Hematopoietic multipotent progenitor cell treated with erythropoietin and hydrocortisone succinate and interleukin-3 and kit ligand, for 4 days (in vitro differentiated cells): ENCODE measurements at places on chromosomes 7 and 10.

DNA sequence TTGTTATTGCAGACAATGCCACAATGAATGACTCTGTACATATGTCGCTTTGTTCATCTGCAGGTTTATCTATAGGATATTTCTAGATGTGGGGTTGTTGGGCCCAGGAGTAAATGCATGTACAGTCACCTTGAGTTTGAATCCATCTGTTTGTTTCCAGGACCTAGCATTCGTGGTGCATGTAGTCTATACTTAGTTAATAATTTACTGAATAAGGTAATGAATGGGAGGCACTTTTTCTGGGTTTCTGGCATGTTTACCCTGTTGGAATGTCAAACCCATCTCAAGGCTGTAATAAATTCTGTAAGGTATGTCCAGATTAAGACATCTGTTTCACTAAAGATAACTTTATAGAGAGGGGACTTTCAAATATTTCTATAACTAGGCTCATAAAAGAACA lies 23.5 kb downstream of the HECTD2 start:
- DNase-seq, result no peak

- DNase-seq, result no peak
Observed at GRCh38 chr10:111222961-111223360, 146.1 kb downstream of the ADRA2A start.

DNA sequence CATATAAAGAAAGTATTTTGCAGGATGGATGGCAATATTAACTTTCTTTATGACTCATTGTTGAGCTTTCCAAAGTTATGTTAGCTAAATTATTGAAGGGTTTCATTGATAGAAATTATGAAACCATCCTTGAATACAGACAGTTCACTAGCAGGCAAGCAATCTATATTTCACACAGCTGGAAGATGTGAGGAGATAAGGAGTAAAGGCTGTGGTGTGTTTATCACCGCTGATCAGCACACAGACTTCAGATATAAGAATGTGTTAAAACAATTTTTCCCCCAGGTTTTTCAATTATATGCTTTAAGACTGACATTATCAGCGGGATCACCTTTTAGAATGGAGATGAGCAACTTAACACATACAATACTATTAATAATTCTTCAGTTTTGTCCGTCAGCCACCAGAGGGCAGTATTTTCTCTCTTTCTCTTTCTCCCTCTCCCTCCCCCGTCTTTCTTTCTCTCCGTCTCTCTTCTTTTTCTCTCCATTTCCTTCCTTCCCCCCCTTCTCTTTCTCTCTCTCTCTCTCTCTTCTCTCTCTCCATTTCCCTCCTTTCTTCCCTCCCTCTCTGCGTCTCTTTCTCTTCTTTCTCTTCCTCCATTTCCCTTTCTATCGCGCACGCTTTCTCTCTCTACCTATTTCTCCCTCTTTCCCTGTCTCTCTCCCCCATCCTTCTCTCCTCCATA lies 62.9 kb upstream of the FAM171A1 start:
- peak; percentile 90 for DNase-seq

DNA sequence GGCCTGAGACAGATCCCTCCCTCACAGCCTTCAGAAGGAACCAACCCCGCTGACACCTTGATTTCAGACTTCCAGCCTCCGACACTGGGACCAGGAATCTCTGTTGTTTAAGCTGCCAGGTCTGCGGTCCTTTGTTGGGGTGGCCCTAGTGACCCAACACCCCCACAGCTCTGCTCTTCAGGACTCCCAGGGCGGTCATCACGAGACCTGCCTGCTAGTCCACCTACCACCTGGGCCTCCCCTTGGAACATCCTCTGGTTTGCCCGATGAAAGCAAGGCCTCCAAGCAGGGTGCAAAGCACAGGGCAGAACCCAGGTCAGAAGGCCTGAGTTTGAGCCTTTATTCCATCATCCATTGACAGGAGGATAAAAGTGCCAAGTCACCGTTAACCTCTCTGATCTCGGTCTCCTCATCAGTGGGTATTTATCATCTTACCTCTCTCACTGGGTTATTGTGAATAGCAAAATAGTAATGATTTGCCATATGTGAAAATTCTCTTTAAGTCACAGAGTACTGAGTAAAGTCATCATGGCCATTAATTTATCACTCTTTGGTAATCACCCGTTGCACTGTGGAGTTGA lies 16.9 kb upstream of the SMARCD3 start:
- DNase-seq, result no peak

- peak; percentile 39 for DNase-seq
Observed at GRCh38 chr10:86400705-86401587, 34.4 kb upstream of the GRID1 start.

- peak; percentile 89 for DNase-seq
Observed at GRCh38 chr7:102425639-102426267, 7.6 kb upstream of the ORAI2 start.

DNA sequence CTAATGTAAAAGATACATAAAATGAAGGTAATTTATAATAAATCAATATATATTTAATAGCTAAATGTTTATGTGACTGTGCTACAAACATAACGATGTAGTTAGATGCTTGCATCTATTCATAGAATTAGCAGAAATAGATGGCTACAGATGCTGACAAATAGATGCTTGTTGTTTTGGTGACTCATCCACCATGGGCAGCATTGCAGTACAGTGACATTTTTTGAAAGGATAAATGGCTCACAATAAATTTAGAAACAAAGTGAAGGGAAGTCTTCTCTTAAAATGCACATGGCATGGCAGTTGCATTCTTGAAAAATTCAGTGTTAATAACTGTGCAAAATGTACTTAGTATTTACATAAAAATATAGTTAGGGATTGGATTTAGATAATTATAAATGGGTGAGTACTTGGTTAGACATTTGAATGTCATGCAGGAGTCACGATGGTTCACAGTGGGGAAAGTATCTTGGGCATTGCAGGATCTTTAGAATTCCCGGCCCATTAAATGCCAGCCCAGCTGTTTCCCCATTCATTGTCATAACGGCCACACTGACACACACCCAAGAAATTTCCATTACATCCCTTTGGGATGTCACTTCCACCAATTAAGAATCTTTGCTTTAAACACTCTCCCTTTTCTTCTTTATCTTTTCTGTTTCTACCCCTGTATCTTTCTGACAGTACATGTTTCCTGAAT lies 564.1 kb downstream of the ATRNL1 start:
- no peak for DNase-seq

DNA sequence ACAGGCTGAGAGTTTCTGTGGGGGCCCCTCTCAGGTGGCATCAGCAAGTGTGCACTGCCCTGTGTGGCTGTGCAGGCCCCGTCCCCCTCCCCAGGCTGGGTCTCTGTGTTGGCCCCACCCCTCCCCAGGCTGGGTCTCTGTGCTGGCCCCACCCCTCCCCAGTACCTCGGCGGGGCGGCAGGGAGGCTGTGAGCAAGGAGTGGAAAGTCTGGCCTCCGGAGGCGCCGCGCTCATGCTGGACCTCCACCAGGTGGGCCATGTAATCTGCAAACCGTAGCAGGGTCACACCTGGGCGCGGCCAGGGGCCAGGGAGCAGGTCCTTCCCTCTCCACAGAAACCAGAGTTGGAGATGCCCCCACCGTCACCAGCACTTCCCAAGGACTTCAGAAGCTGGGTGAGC lies 21.4 kb upstream of the MICALL2 start:
- DNase-seq, result no peak

GRCh38 chr7:121026577-121027111 lies 38.1 kb downstream of the CPED1 start:
- DNase-seq, result no peak

DNA sequence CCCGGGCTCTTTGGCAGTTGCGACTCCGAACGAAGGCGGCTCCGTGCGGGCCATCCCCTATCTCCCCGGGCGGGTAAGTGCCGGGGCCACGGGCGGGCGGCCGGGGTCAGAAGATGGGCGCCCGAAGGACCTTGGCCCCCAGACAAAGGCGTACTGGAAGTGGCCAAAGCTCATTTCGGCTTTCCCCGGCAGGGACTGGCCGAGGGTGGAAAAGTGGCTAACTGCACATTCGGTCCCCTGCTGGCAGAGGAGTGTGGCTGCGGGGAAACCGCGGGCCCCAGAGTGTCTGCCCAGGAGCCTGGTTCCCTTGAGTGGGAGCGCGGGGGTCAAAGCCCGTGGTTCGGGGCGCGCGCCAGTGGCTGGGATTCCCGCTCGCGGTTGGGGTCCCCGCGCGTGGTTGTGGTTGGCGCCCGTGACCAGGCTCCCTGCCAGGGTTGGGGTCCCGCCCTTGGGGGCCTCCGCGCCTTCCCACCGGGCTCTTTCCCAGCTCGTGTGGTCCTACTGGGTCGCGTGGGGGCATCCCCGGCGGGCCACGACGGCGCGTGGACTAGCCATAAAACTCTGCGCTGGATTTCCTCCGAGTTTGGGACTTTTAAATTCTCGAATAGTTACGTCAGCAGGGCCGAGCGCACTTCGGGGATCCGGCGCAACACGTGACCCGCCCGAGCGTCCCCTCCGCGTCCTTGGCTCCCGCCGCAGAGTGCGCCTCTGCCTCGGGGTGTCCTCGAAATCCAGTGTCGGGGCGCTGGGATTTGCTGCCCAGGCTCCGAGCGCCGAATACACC lies 124.4 kb downstream of the TACC2 start:
- DNase-seq, result peak; percentile 65
